ENCODE measurements at places on chromosomes 1 and 21.

DNA sequence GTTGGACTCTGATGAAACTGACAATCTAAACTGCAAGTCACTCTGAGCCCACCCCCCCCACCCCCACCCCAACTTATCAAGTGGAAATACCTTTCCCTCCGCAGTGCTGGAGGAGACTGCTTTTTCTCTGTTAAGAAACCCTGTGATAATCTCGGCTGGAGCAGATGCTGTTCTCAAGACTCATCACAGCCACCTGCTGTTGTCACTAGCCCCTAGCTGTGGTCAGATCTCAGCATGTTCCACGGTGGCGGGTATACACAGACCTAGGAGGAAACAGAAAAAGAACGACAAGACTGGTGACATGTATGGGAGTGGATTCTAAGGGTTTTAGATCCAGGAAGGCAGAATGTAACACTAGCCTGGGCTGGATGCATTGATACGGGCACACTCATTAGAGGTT, 2.3 kb downstream of the ACTL8 start:
- DNase-seq: no peak

DNA sequence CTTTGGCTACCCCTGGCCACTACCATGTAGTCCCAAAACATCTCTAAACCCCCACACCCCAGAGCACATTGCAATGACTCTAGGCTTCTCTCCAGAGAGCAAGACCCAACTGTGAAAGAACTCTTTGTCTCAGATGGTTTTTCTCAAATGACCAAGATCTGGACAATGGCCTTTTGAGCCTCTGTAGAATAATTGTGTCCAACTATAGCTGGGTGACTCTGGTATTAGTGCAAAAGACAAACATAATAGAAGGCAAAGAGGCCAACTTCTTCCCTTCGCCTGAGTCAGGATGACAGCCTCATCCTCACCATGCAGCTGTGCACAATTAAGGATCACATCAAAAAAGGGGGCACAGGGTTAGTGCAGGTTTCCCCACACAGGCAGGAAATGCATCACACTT, 139.6 kb downstream of the BRINP2 start:
- no peak for DNase-seq

DNA sequence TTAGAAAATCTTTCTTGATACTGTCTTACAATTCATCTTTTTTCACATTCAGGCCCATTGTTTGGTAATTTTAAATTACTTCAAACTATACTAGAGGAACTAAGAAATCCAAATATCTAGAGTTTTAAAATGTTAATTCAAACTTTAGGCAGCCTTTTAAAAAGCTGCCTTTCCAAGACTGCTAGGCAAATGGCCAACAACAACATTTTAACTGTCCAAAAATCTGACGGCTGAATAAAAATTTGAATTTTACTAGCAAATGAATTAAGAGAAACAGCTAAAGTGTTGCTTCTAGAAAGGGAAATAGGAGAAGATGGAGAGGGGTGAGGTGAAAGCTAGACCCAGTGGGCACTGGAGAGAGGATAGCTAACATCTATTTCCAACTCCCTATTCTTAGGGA, 17.2 kb downstream of the DPYD start:
- no peak for DNase-seq

DNA sequence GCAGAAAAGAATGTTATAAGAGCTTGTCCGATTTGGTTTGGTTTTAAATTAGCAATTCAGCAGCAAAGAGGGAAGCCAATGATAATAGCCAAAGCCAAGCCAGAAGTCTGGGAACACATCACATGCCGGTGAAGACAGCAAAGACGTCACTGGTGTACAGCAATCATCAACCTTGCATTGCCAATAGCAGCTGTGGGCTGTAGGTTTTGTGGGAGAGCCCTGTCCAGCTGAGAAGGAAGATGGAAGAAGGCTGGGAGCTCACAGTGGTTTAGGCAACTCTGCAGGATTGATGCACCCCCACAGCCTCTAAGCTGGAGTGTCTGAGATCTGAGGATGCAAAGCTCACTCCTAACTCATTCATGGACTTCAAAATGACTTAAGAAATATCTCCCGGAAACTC, 338.7 kb downstream of the SIPA1L2 start:
- DNase-seq: no peak

DNA sequence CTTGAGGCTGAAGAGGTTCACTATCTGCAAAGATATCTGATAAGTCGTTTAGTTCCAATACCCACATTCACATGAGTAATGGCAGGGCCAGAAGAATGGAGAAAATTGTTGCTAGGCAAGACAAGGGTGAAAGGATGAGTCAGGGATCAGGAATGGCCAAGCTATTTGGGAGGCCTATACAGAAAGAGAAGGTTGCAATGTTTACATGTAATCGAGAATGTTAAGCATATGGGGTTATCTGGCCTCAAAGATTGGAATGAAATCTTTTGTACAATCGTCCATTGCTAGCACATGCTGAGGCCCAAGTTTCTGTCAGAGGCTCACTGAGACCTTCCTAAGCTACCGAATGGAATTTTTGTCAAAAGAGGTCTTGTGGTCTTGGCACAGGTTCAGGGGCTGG, 299.9 kb upstream of the PLD5 start:
- no peak for DNase-seq

- no peak for DNase-seq
Observed at GRCh38 chr1:162367772-162368171, 8.9 kb downstream of the SPATA46 start.

DNA sequence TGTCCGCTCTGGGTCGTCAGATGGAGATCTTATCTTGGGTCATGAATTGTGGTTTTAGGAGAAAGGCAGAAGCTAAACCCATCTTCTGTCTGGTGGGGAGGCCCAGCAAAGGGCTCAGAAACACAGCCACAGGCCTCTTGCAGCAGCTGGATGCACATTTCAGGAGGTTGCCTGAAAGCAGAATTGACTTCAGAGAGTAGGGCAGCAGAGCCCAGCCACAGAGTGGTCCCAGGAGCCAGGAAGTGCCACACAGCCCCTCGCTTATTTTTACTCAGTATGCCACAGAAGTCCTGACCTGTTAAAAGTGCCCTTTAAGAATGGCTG, 8.3 kb upstream of the RIPK4 start:
- DNase-seq: no peak

GRCh38 chr1:1345860-1346500, 3.2 kb downstream of the DVL1 start:
- DNase-seq: no peak

GRCh38 chr1:205547936-205548827, 43.7 kb downstream of the CDK18 start:
- peak; percentile 22 for DNase-seq

DNA sequence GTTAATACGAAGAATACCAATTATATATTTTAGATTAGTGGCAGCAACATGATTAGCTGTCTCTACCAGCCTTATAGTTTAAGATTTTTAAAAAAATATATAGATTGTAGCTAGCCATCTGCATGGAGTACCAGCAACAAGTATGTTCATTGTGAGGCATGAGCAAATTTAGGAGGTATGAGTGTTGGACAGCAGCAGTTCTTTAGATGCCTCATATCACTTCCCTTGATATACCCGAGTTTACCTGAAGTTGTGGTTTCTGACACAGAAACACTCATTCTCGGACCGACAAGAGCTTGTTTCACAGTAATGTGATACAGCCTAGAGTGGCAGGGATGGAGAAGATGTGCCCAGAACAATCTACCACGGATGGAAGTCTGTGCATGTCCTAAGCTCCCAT, 69.1 kb downstream of the RGS18 start:
- no peak for DNase-seq

GRCh38 chr1:114290341-114290740, 136.7 kb upstream of the SYT6 start:
- DNase-seq: no peak

GRCh38 chr1:100542285-100542684, 4.3 kb downstream of the GPR88 start:
- peak; percentile 5 for DNase-seq

DNA sequence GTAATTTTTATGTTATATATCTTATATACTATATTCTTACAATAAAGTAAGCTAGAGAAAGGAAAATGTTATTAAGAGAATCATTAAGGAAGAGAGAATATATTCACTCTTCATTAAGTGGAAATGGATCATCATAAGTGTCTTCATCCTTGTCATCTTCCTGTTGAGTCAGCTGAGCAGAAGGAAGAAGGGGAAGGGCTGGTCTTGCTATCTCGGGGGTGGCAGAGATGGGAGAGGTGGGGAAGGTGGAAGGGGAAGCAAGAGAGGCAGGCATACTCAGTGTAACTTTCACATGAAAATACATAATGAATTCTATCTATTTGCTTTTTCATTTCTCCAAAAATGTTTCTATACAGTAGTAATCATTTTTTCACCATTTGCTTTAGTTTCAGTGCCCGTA, 5.1 kb downstream of the DNASE2B start:
- no peak for DNase-seq

DNA sequence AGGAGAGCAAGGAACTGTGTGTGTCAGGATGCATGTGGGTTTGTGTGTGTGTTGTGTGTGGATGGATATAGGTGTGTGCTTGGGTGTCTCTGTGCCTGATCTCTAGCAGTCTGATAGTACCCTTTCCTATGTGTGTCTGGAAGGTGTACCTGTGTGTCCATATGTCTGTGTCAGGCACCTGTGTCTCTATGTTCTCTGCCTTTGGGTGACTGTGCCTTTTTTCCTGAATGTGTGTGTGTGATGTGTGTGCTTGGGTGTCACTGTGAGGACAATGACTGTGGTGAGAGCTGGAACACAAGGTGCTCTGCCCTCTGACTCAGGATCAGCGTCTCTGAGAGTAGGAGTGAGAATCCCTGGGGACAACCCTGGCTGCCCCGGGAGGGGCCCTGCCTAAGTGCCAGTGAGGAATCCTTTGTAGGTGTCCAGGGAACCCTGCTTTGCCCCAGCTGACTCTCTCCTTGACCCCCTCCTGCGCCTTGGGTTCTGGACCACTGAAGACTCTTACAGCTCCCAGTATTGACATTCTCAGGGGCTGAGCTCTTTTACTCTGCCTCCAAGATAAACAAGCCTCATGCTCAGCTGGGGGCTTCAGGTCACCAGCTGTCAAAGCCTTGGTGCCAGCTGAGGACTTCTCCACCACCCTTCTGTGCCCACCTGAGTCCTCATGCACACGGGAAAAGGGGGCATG, 735 bp upstream of the EFNA3 start:
- no peak for DNase-seq

- no peak for DNase-seq
Observed at GRCh38 chr21:38699048-38699447, 106.7 kb upstream of the ETS2 start.

GRCh38 chr1:47840393-47841190, 156.6 kb downstream of the TRABD2B start:
- DNase-seq: no peak

DNA sequence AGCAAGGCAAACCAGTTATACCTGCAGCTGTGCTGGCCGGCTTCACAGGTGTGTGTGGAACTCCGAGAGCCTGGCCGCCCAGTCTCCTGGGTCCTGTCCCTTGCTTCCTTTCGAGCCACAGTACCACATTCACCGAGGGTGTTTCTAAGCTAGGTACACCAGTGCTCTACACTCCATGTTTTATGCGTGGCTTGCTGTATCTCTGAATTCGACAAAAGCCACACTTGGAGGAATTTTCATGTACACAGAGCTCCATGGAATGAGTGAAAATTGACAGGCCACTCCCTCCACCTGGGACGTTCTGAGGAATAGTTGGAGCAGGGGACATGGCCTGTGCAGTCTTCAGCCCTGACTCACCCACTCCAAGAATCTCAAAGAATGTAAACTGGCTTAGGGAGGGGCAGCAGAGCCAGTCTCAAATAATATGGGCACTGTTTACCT, 14.0 kb downstream of the ETS2 start:
- DNase-seq: no peak

DNA sequence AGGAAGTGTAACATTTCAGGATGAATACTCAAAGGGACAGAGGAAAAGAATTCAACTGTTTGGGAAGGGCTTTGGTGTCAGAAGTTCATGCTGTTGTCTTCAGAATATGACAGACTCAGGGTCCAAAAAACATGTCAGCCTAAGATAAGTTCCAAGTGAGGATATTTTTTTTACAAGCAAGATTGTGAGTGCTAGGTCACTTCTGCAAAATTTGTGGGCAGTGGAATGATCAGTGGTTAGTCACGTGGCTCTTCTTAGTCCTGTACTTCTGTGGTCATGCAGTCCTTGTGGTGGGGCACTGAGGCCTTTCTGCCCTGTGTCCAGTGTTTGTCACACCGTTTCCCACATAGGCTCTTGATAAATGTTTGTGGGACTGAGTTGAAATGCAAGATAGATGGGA, 5.2 kb downstream of the RGL1 start:
- DNase-seq: no peak

GRCh38 chr1:232538943-232539302, 91.0 kb downstream of the SIPA1L2 start:
- no peak for DNase-seq

DNA sequence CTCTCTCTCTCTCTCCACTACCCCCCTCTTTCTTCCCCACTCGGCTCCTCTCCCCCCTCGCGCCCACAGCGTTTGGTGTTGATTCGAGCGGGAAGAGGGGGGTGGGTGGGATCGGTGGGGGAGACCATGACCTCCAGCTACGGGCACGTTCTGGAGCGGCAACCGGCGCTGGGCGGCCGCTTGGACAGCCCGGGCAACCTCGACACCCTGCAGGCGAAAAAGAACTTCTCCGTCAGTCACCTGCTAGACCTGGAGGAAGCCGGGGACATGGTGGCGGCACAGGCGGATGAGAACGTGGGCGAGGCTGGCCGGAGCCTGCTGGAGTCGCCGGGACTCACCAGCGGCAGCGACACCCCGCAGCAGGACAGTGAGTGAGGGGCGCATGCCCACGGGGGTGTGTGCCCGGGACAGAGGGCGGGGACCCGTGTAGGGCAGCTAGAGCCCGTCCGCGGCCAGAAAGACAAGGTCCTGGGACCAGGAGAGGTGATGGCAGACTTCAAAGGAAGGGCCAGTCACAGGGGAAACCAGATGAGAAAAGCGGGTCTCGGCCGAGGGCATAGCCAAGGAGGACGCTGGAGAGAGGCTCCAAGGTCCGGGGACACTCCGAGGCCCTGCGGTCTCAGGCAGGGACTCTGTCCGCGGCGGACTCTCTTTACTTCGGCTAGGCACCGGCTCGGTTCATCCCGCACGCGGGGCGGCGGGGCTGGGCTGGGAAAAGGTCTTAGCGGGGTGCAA, at the start of gene PRRX1:
Gene PRRX1, plus strand, starts transcription at position 39 of the 735 bp plus-strand sequence. Its CDS starts 88 bp downstream, at position 127.
- no peak for DNase-seq

DNA sequence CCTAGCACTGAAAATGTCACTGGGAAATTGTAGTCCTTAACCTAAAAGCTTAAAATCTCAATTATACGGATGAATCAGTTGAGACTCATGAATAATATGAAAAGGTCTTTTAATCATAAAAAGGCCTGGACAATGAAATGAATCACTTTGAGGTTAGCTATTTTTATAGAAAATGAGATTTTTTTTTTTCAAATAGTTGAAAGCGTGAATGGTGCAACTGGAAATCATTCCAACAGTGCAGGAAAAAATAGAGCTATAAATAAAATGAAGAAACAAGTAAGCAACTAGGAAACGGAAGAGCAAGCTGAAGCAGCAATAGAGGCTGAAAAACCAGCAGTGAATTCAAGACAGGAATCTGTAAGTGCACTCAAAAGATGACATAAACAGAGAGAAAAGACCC, 142.9 kb downstream of the BACH1 start:
- no peak for DNase-seq

All from DMS 273 treated with DMSO at 0.1 percent for 48 hours (cell line).